Hematopoietic multipotent progenitor cell treated with erythropoietin and hydrocortisone succinate and interleukin-3 and kit ligand, for 8 days (in vitro differentiated cells): ENCODE measurements at places on chromosomes 2 and 18.

DNA sequence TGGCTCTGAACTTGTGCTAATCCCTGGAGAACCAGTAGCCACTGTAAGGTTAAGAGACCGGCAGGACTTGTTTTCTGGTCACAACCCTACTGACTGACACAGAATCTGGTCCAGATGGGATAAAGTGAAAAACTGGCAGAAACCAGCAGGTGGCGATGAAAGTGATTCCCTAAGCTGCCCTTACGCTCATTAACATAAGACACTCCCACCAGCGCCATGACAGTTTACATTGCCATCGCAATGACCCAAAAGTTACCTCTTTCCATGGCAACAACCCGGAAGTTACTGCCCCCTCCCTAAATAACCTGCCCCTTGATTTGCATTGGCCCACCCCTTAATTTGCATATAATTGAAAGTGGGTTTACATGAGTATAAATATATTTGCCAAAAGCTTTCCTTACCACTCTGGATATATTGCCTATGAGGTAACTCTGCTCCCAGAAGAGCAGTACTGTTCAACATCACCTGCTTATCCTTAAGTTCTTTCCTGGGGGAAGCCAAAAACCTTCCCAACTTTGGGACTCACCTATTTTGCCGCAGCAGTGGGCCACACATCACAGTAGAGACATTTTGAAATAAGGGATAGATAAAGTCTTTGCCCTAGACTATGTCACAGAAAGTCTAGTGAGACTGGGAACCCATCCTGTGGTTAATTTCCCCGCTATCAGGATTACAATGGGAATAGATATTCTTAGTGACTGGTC lies 35.8 kb upstream of the AFF3 start:
- peak; percentile 79 for DNase-seq

DNA sequence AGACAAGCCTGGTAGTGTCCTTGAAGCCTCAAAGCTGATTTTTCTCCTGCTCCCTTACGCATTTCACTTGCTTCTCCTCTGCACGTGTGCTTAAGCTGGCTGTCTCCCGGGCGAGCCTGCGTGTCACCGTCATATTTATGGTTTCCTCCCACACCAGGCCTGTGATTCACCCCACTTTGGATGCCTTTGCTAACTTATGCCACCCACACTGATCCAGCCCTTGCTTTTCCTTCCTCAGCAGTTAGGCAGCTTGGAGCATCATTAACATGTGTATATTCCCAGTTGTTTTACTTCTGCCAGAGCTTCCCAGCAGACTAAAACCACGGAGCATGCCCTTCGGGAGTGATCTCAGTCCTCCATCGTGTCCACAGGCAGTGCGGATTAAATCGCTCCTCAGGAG lies 2.2 kb downstream of the ST3GAL5 start:
- no peak for DNase-seq

GRCh38 chr2:39141334-39142271 lies 20.8 kb upstream of the SOS1 start:
- peak; percentile 99 for DNase-seq

DNA sequence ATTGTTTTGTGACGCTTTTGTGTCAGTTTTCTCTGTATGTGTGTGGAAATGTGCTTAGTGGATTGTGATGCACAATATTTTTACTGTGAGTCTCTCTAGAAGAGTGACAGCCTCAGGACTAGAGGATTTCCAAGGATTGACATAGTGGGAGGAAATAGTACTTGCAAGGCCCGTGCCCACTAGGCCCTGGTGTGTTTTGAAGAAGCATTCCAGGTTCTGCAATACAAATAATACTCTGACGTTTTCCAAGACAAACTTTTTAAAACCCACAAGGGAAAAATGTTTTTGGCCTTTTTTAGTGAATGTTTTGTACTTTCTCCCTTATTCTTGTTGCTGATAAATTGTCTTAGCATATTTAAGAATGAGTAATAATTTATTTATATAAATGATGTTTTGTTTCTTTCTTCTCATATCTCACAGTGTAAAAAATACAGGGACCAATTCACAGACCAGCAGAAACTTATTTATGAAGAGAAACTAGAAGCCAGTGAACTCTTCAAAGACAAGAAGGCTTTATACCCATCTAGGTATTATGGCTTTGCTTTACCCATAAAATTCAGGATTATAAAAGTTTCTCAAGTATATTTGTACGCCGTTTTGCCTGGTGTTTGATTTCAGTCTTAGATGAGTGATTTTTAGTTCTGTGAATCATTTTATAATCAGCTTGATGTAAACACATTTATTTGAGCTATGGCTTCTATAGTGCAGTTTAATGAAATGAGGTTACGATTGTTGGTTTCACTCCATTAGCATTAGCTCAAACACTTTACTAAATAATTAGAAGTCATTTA lies 165.6 kb downstream of the MYO1B start:
- DNase-seq, result no peak

- DNase-seq, result peak; percentile 27
These were observed 140.8 kb upstream of the ZEB2 start for GRCh38 chr2:144660518-144661316.

GRCh38 chr2:9152975-9153642 lies 53.5 kb upstream of the ASAP2 start:
- no peak for DNase-seq

- DNase-seq, result no peak
These were observed 40.5 kb downstream of the LRRFIP1 start for GRCh38 chr2:237667893-237668292.

GRCh38 chr2:72953976-72954375 lies 36.7 kb downstream of the EMX1 start:
- DNase-seq, result no peak

GRCh38 chr2:172227719-172228118 lies 125.0 kb upstream of the DLX2 start:
- no peak for DNase-seq

DNA sequence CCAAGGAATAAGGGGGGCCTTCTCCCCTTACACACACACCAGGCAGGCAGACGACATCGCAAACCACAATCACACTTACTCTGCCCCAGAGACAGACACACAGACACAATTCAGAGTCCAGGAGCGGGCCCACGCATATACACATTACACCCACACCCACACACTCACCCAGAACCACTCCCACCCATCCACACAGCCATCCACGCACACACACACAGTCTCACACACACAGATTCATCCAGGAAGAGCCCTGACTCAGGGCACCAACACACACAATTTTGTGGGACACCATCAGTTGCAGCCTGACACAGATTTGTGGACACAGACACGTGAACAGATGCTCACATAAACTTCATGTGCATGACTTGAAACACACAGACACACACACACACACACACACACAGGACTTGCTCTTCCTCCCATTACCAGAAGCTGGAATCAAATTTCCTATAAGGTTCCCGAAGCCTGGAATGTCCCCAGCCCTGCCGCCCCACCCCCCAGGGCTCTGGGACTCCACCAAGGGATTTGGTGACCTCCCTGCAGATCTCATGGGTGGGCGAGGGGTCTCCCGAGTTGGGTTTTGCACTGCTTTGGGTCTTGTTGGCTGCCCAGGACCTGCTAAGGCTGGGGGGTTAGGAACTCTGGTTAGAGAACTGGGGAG lies 23.5 kb downstream of the TNS1 start:
- DNase-seq, result no peak

GRCh38 chr2:160478660-160479059 lies 14.9 kb downstream of the RBMS1 start:
- DNase-seq, result no peak

GRCh38 chr2:220510668-220511067 lies 883.2 kb downstream of the SLC4A3 start:
- DNase-seq, result no peak

DNA sequence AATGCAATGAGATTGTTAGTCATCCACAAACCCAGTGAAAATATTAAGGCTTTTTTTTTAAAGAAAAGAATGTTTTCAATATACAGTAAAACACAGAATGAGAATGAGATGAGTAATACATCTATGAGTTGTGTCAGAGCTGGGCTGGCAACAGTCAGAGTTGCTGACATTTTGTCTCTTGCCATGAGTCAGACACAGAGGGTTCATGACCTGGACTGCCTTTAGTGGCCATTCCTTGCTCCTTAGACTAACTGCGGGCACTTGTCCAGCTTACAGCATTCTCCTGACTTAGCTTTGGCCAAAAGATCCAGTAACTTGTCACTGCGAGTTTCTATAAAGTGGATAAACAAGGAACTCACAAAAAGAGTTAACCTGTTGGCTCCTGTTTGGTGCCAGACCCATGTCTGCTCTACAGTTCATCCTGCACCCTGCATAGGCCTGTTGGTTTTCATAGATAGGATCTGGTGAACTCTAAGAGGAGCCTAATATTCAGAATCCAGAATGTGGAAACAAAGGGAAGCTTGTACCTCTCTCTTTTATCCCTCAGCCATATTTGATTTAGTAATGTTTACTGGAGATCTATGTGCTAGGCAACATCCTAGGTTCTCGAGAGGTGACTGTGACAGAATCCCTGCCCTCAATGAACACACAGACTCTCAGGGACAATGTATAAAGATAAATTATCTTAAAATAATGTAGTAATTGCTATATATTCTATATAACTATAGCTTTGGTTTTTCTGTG lies 391.5 kb upstream of the VWC2L start:
- no peak for DNase-seq

DNA sequence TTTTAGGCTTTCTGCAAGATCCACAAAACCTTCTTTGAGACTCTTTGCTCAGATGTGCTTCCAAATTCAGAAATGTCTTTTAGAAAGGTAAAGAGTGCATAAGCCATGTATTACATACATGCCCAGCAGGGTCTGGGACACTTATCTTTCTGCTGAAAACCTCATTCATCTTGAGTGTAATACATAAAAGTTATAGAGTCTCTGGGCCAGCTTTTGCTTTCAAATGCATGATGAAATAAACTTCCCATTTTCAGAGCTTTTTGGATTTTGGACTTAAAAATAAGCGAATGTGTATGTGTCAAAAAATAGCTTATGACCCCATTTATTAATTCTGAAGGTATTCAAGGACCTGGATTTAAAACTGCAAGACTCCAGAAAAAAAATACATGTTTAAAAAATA lies 8.0 kb downstream of the CYRIA start:
- no peak for DNase-seq

DNA sequence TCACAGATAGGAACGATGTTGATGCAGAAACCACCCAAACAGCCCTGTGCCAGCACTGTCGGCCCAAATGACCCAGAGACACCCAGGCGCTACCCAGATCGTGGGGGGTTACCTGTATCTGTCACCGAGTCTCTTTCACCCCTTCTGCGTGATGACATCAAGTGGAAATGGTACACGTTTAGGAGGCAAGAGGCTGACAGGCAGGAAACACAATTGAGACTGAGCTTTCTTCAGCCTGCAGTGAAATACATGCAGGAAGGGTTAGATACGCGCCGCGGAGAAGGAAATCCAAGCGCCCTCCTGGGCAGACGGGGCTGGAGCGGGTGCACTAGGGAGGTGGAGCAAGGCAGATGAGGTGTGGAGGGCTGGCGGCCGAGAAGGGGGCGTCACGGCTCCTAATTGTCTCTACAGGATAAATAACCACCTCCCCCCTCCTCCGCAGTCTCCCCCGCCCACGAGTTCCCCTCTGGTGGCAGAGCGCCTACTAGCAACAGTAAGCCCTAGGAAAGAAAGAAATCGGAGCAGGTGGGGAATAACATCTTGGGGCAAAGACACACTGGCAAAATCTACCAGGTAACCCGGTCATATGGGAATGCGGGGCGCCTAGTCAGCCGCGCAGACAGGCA lies at the start of gene RNF152:
Gene RNF152, minus strand, starts transcription at position 325 of the 626 bp plus-strand sequence. CDS start 76,544 bp downstream, outside the sequence.
- no peak for DNase-seq

GRCh38 chr2:160836755-160837154 lies 323.5 kb upstream of the TANK start:
- no peak for DNase-seq

DNA sequence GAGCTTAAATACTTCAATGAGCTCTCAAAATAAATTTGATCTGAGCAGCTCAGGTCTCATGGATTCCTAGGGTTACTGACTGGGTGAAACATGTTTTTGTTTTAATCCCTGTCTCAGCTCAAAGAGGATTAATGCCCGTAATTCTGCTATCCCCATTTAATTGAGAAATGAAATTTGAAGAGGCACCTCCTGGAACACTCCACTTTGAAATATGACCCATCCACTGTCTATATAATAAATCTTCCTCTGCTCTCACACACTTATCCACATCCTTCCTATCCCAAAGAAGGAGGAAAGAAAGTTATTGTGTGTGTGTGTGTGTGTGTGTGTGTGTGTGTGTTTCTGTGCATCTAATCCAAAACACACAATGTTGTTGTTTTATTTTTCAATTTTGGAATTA lies 2082.4 kb upstream of the PIK3C3 start:
- no peak for DNase-seq

DNA sequence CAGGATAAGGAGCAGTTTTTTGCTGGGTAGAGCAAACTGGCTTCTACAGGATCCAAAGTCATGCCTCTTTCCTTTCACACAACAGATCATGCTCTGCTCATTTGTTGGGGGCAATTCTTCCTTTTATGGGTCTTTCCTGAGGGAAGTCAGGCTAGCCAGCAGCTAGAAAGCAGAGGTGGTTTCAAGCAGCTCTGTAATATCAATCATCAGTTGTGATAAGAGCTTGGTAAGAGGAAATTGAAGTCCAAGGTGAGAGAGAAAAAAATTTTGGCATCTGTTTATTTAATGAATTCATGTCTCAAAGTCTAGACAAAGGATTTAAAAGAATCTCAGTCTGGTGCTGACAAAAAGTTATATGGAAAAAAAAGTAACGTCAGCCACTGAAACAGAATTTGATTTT lies 6.2 kb downstream of the TMEM87B start:
- DNase-seq, result no peak

DNA sequence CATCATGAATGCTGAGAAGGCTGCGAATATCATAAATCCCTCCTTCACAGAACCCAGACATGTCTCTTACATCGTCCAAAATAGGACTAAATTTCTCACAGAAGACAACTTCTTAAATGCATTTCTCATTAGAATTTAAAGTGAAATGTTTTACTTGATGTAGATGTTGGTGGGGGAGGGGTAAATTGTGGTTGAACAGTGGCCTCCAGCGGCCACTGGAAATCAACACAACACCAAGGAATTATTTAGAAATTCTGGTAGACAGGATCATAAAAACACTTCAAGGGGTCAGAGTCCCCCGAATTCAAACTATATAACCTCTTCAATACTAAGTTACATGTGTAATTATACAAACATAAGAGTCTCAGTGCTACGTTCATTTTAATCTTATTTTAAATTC lies 135.9 kb downstream of the ABCA12 start:
- DNase-seq, result peak; percentile 25

GRCh38 chr2:19751631-19752030 lies 150.2 kb downstream of the TTC32 start:
- no peak for DNase-seq

DNA sequence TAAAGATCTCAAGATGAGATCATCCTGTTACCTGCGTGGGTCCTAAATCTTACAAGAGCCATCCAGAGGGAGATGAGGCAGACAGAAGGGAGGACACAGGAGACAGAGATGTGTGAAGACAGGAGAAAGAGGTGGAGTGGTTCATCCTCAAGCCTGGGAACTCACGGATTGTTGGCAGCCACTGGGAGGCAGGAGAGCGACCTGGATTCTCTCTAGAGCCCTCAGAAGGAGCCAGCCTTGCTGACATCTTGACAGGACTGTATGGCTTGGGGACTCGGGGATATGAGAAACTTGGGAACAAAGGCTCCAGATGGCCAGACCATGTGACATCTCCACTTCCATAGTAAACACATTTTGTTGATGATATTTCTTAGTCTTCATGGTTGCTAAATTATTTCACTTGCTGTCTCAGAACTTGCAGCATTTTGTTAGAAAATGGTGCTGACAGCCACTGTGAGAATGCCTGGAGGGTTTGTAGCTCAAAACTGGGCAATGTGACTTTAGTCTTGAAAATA lies 57.8 kb upstream of the MC2R start:
- DNase-seq, result no peak

- DNase-seq, result no peak
These were observed 570.1 kb upstream of the SYT4 start for GRCh38 chr18:43847164-43848091.
